ENCODE measurements at places on chromosomes 7 and 10. TPM values are rescaled to one million over a fixed set of nuclear protein-coding genes. Genes with fewer than 3 reads are reported as not detected.

MMD2 gene
- not detected for total RNA-seq

SLC26A5 gene
- not detected for total RNA-seq

DLD gene
- total RNA-seq = 66.1 TPM

HMX3 gene
- not detected for total RNA-seq

SOSTDC1 gene
- not detected for total RNA-seq

ANKRD1 gene
- total RNA-seq = not detected
